ENCODE measurements at places on chromosomes 3 and 15.

- peak; percentile 25 for DNase-seq
Observed at GRCh38 chr15:66866656-66867055, 164.6 kb downstream of the SMAD6 start.

GRCh38 chr3:37582086-37582485 is 279.6 kb upstream of the CTDSPL start:
- DNase-seq = peak; percentile 67

DNA sequence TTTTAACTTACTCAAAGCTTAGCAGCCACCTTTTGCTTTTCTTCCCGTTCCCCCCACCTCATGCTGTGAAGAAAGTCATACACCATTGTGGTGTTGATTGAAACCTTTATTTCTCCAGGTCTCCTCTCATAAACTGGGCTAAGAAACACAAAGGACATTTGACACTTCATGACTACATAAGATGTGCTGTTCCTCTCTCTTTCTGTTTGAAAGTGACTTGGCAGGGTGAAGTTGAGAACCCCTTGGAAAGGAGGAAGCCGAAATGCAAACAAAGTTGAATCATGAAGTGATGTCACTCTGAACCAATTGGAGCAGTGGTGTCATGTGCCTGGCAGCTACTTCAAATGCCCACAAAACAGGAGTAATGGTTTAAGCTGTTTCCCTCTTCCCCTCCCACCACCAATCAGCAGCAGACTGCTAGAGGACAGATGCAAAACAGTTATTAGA is 174.7 kb downstream of the IGF1R start:
- peak; percentile 83 for DNase-seq

DNA sequence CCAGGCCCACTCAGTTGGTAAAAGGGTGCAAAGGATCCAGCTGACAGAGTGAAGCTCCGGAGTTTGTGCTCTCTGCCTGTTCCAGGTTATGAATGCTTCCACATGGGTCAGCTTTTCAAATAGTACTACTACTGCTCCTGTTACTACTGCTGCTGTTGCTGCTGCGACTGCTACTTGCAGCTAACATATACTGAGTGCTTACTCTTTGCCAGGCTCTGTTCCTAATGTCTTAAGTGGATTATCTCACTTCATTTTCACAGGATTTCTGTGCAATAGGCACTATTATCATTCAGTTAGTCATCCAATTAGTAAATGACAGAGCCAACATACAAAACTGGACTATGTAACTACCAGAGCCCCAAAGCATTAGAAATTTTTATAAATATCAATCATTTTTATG is 106.5 kb downstream of the IQCH start:
- DNase-seq = no peak

All from tongue (tissue), 3 donors.